HS-27A (cell line): ENCODE measurements at places on chromosomes 16 and 17.

DNA sequence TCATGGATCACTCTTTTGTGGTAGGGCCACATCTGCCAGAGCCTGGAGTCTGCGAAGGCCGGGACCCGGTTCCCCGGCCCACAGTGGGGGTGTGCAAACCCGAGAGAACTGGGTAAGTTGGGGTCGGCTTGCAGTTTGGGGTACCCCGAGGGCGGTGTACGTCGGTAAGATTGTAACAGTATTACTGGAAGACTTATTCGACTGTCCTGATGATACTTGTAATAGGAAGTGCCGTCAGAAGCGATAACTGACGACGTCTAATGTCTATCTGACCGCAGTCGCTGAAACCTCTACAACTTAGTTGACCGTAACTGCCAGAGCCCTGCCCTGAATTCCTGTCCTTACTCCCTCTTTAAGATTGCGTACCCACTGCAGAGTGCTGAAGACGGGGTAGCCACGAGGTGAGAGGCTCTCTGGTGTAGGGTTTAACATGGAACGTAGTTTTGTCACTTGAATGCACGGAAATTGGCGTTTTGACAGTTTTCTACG lies 24.0 kb downstream of the TRPV2 start:
- no peak for DNase-seq

DNA sequence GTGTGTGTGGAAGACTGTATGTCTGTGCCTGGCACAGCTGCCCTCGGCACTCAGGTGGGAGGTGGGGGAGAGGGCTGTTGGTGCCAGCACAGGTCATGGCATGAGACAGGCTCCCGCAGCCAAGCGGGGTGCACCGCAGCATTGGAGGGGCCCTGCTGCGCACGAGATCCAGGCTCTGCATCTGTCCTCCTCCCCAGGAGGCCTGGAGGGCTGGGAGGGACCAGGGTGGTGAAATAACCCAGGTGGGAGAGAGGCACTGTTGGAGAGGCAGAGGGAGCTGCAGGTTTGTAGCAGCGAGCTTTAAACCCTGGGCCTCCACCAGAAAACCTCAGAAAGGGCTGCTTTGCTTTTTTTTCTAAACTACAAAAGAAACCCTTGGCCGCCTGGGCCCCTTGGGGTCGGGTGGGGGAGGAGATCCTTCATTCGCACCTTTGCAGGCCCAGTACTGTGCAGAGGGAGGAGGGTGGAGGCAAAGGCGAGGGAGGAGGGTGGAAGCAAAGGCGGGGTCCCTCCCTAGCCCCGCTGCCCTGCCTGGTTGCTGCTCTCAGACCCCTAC lies 241.7 kb downstream of the SEC14L1 start:
- DNase-seq: no peak

GRCh38 chr16:8880839-8881510 lies 1.2 kb upstream of the LITAFD start:
- DNase-seq: no peak

GRCh38 chr16:88472637-88473205 lies 19.6 kb downstream of the ZFPM1 start:
- DNase-seq: no peak

DNA sequence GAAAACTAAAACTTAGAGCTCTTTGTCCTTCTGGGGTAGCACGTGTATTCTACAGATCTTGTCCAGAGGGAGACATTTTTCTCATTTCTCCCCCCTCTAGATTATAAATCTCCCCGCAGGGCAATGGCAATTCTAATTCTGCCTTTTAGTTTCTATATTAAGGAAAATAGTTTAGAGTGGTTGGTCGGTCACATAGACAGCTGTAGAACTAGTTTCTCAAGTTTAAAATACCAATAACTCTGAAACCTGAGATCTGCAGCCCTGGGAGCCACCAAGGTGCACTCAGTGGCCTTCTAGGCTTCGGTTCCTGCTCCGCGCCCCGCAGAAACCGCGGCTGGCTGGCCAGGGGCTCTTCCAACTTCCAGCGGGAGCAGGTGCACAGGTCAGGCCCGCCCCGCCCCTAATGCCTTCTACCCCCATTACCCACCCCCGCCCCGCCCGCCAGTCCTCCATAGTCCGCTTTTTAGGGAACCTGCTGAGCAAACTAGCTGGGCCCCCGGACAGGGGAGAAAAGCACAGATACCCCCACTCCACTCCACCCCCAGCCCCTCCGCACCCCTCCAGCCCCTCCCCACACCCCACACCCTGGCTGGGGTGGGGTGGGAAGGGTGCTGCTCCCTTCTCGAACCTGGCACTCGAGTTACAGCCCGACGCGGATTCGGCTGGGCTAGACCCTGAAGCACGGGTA lies 431 bp downstream of the SLFN11 start:
- DNase-seq: peak; percentile 2

GRCh38 chr16:89287777-89288576 lies 70.5 kb downstream of the ZNF778 start:
- no peak for DNase-seq

- DNase-seq: no peak
These were observed 1.2 kb downstream of the VAMP2 start for GRCh38 chr17:8161289-8162232.

- no peak for DNase-seq
These were observed 344.9 kb upstream of the TNRC6C start for GRCh38 chr17:77613627-77614026.

GRCh38 chr16:56771558-56772279 lies 41.8 kb downstream of the NUP93 start:
- no peak for DNase-seq

- DNase-seq: no peak
These were observed 53.2 kb downstream of the PPM1E start for GRCh38 chr17:58808609-58809563.

GRCh38 chr17:72446525-72447250 lies 325.9 kb downstream of the SOX9 start:
- DNase-seq: no peak

DNA sequence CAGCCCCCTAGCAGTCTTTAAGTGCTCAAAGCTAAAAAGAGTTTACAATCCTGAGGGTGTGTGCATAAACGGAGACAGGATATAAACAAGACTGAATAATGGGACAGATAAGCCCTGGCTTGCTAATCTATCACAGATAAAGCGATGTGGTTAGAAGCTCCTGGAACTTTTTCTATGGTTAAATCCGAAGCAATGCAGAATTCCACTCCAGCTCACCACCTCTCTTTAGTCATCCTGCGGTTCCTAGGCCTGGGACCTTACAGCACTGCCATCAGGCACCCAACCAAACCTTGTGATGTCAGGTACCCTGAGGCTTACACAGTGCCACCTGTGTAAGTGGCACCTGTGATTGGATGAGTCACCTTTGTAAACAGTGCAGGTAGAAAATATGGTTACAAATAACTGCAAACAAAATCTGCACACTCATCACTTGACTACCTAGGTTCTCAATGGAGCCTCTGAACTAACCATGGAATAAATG lies 31.5 kb upstream of the B4GALNT2 start:
- DNase-seq: no peak

DNA sequence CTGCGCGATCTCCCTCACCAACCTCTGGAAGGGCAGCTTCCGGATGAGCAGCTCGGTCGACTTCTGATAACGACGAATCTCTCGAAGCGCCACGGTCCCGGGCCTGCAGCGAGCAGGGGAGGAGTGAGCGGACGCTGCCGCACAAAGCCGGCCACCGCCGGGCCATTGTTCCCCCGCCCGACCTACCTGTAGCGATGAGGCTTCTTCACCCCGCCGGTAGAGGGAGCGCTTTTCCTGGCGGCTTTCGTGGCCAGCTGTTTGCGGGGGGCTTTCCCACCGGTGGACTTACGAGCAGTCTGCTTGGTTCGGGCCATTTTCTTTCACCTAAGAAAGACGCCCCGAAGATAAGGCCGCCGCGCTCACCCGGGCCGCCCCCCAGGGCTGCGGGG lies 5.8 kb upstream of the UNK start:
- no peak for DNase-seq
